Hindlimb muscle (tissue), 1 donor: ENCODE measurements at places on chromosomes 1 and 21. TPM values are rescaled to one million over a fixed set of nuclear protein-coding genes. Genes with fewer than 3 reads are reported as not detected.

C1orf87 gene
- 1.7 TPM for polyA plus RNA-seq

TNFRSF9 gene
- polyA plus RNA-seq = 0.12 TPM

ADCY10 gene
- 0.17 TPM for polyA plus RNA-seq

NMNAT1 gene
- polyA plus RNA-seq = 12.8 TPM

TSSK3 gene
- polyA plus RNA-seq = 3.3 TPM

DNMT3L gene
- polyA plus RNA-seq = not detected
